Thoracic aorta (tissue), 2 donors: ENCODE measurements at places on chromosomes 3 and 15. TPM values are rescaled to one million over a fixed set of nuclear protein-coding genes. Genes with fewer than 3 reads are reported as not detected.

The TMEM40 gene
- not detected for total RNA-seq

- peaks cover 14% of the 10 kb centered on the region for H3K36me3 ChIP-seq
- H3K27ac ChIP-seq = no peak overlapping the region
- peaks cover 14% of the 10 kb centered on the region for H3K4me1 ChIP-seq
- no peak overlapping the region for H3K4me3 ChIP-seq
- no peak for DNase-seq
Observed at GRCh38 chr3:113717818-113718217, 21.4 kb upstream of the USF3 start.

GRCh38 chr3:43296565-43296964 lies 10.2 kb downstream of the SNRK start:
- DNase-seq = no peak
- no peak overlapping the region for H3K27ac ChIP-seq
- peaks cover 18% of the 10 kb centered on the region for H3K4me1 ChIP-seq
- no peaks in the 10 kb centered on the region for H3K36me3 ChIP-seq
- H3K4me3 ChIP-seq = no peak overlapping the region

GRCh38 chr3:13470894-13471574 lies 9.1 kb upstream of the HDAC11 start:
- H3K4me3 ChIP-seq = no peak overlapping the region
- H3K27ac ChIP-seq = no peak overlapping the region
- no peaks in the 10 kb centered on the region for H3K4me1 ChIP-seq
- no peak for DNase-seq
- H3K36me3 ChIP-seq = no peaks in the 10 kb centered on the region
